Neuronal stem cell (in vitro differentiated cells): ENCODE measurements at places on chromosomes 6 and 20.

DNA sequence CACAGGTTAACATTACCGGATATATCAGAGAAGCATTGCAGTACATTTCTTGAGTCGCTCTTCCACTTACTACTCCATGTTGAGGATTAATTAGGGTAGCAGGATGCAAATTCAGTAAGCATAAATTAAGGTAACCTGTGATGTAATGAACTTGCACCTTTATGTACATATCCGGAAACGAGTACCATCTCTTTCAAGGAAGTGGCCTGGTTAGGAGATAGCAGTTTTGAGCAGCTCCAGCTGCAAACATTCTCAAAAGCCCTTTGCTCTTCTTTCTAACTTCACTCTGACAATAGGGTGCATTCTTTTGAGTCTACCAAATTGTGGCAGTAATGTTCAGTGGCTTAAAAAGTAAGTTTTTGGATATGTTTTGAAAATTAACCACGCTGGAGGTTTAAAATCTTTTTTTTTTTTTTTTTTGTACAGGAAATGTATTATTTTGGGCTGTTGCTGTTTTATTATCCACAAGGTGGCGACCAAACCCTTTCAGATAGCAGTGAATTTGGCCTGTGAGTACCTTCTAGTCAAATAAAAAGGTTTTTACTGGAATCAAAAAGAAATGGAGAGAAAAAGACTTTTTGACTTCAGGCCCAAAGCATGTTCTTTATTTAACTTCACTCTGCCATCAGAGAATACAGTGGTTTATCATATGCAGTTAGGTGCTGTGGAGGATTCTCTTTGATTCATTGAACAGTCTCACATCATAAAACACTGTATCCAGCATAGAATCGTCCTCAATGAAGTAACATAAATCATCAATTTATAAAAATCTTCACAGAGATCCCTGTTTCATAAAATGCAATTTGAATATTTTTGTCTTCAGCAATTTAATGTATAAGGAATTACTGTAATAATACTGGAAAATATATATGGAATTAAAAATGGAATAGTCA, 8.9 kb downstream of the FAM217B start:
- no peak overlapping the region for H3K27ac ChIP-seq
- no peaks in the 10 kb centered on the region for H3K27me3 ChIP-seq
- peaks cover 1% of the 10 kb centered on the region for H3K4me1 ChIP-seq
- H3K4me3 ChIP-seq: no peak overlapping the region
- H3K36me3 ChIP-seq: peaks cover 22% of the 10 kb centered on the region

DNA sequence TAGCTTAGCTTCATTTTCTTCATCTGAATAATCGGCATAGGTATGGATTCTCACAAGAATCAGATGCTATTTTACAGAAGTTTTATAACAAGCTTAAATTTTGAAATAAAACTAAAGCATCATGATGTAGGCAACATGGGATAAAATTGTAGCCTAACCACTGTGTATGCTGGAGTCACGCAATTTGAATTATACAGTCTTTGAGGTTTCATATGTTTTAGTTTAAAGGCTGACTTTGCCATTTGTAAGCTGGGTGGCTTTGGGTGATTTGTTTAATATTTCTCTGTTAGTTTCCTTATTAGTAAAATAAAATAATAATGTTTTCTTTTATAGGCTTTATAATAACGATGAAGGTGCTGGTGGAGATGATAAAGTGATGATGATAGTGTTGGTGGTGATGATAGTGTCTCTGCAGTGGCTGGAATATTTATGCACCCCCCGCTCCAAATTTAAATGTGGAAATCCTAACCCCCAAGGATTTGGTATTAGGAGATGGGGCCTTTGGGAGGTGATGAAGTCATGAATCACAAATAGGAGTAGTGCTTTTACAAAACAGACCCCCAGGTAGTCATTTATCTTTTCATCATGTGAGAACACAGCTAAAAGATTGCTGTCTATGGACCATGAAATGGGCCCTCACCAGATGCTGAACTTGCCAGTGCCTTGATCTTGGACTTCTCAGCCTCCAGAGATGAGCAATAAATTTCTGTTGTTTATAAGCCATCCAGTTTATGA, 42.0 kb downstream of the DOK5 start:
- H3K27ac ChIP-seq: no peak overlapping the region
- no peak overlapping the region for H3K4me3 ChIP-seq
- DNase-seq: no peak
- no peaks in the 10 kb centered on the region for H3K4me1 ChIP-seq
- no peaks in the 10 kb centered on the region for H3K27me3 ChIP-seq

DNA sequence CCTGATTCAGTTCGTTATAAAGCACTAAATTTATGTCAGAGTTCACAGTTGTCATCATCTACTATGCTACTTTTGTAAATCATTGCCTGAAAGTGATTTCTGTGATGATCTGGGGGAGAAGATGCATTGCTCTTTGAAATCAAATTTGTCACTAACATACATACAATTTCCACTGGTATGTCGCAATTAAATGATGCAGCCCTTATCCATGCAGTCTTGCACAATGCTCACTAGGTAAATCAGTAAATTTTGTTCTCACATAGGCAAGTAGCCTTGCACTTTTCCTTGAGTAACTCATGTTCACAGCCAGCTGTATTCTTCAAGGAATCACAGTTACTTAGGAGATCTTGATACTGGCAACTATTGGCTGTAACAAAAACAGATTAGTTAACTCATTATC, 20.8 kb downstream of the CRISP2 start:
- no peak overlapping the region for H3K27ac ChIP-seq
- H3K4me3 ChIP-seq: no peak overlapping the region
- DNase-seq: no peak
- H3K4me1 ChIP-seq: no peaks in the 10 kb centered on the region
- no peaks in the 10 kb centered on the region for H3K36me3 ChIP-seq

DNA sequence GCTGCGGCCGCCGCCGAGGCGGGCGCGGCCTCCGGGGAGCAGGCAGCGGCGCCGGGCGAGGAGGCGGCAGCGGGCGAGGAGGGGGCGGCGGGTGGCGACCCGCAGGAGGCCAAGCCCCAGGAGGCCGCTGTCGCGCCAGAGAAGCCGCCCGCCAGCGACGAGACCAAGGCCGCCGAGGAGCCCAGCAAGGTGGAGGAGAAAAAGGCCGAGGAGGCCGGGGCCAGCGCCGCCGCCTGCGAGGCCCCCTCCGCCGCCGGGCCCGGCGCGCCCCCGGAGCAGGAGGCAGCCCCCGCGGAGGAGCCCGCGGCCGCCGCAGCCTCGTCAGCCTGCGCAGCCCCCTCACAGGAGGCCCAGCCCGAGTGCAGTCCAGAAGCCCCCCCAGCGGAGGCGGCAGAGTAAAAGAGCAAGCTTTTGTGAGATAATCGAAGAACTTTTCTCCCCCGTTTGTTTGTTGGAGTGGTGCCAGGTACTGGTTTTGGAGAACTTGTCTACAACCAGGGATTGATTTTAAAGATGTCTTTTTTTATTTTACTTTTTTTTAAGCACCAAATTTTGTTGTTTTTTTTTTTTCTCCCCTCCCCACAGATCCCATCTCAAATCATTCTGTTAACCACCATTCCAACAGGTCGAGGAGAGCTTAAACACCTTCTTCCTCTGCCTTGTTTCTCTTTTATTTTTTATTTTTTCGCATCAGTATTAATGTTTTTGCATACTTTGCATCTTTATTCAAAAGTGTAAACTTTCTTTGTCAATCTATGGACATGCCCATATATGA, 3.2 kb downstream of the MARCKS start:
- peak overlapping the region; percentile 94 for H3K4me3 ChIP-seq
- H3K36me3 ChIP-seq: peaks cover 44% of the 10 kb centered on the region
- no peak for DNase-seq
- H3K4me1 ChIP-seq: no peaks in the 10 kb centered on the region
- H3K27ac ChIP-seq: peak overlapping the region; percentile 35
- H3K27me3 ChIP-seq: no peaks in the 10 kb centered on the region

DNA sequence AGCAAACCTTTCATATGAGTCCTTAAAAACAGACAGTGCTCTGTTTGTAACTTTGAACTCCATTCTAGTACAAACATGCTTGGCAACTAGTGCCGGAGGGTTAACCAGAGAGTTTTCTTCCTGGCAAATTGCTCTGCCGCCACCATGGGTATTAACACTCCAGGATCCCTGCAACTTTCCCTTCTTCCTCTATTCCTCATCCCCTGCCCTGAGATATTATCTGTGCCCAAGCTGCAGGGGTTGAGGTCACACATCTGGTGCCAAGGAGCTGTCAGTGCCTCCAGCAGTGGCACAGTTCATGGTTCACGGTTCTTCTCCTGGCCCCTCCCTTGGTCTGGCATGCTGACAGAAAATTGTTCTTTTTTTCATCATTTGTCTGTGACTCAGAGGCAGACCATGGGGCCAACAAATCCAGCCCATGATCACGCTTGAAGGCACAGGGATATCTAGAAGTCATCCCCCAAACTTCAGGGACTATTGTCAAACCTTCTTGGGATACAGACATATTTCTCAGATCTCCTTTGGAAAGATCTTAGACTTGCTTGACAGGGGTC, 77.5 kb downstream of the ATXN1 start:
- H3K36me3 ChIP-seq: no peaks in the 10 kb centered on the region
- H3K4me1 ChIP-seq: peaks cover 6% of the 10 kb centered on the region
- H3K4me3 ChIP-seq: no peak overlapping the region
- H3K27me3 ChIP-seq: no peaks in the 10 kb centered on the region
- no peak for DNase-seq
- no peak overlapping the region for H3K27ac ChIP-seq

DNA sequence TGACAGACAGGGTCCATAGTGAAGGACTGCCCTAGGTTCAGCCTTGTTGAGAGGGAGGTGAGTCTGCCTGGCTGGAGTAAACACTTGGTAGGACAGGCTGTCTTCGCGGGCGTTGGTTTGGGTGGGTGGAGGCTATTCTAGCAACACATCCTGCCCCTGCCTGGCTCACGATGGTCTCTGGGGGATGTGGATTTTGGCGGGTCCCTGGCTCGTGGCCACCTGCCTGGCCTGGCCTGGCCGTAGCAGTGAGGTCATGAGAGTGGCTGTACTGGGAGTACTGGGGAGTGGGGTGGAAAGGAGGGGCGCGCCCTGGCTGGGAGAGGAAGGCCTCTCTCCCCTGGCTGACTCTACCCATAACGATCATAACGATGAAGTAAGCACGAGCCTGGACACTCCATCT, 30.2 kb upstream of the MRPS18A start:
- H3K4me3 ChIP-seq: no peak overlapping the region
- H3K27me3 ChIP-seq: peaks cover 25% of the 10 kb centered on the region
- no peaks in the 10 kb centered on the region for H3K36me3 ChIP-seq
- H3K4me1 ChIP-seq: peaks cover 12% of the 10 kb centered on the region
- DNase-seq: no peak
- no peak overlapping the region for H3K27ac ChIP-seq

DNA sequence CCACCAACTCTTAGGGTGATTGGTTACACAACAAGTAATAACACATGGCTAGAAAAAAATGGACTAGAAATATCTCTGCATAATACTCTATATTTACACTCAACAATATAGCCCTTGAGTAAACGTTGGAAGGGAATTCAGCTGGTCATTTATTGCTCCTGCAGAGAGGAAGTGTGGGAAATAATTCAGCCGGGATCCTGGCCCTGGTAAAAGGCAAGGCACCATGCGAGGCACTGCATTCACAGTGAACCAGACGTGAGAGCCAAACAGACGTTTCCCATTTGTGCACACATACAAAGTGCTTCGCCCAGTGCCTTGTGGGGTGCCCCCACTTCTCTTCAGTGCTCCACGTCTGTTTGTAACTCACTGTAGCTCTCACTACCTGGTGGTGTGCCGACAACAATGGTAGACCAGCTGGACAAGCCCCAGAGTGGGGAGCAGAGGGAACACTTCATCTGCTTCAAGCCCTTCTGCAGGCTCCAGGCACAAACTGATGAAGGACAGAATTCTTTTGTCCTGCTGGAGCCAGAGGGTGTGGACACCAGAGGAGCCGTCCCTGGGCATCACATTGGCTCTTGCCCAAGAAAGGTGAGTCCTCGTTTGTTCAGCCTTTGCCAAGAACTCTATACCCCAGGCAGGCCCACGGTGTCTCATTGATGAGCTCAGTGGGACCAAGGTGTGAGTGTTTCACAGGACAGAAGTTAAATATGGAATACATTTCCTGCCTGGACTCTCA, 18.8 kb downstream of the SYNDIG1 start:
- peaks cover 16% of the 10 kb centered on the region for H3K4me1 ChIP-seq
- no peaks in the 10 kb centered on the region for H3K36me3 ChIP-seq
- no peak overlapping the region for H3K4me3 ChIP-seq
- DNase-seq: no peak
- H3K27me3 ChIP-seq: no peaks in the 10 kb centered on the region

- no peak overlapping the region for H3K4me3 ChIP-seq
- H3K27ac ChIP-seq: no peak overlapping the region
- H3K36me3 ChIP-seq: no peaks in the 10 kb centered on the region
- peaks cover 73% of the 10 kb centered on the region for H3K27me3 ChIP-seq
Observed at GRCh38 chr20:676967-677366, 1.4 kb upstream of the SCRT2 start.

- no peak overlapping the region for H3K4me3 ChIP-seq
- H3K27me3 ChIP-seq: no peaks in the 10 kb centered on the region
- H3K4me1 ChIP-seq: no peaks in the 10 kb centered on the region
- H3K36me3 ChIP-seq: no peaks in the 10 kb centered on the region
Observed at GRCh38 chr6:11083491-11083890, 10.1 kb upstream of the SMIM13 start.

DNA sequence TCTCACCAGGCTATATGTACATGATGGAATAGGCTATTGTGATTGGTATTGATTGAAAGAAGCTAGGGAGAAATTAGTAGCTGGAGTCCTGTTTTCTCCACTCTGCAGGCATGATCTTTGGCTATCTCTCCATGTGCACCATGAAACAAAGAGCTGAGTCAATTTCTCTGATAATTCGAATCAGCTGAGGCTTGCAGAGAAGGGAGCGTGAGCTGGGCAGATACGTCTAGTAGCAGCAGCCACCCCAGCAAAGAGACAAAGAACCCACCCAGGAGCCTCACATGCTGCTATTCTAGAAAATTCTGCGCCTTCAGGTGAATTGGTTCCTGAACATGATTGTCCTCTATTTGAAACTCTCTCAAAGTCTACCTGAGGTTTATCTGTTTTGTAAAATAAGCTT, 6.9 kb upstream of the SGK1 start:
- peaks cover 3% of the 10 kb centered on the region for H3K27me3 ChIP-seq
- H3K36me3 ChIP-seq: no peaks in the 10 kb centered on the region
- no peak overlapping the region for H3K4me3 ChIP-seq
- DNase-seq: no peak
- no peak overlapping the region for H3K27ac ChIP-seq
